ENCODE measurements at places on chromosomes 2 and 18. TPM values are rescaled to one million over a fixed set of nuclear protein-coding genes. Genes with fewer than 3 reads are reported as not detected.
A peak's percentile ranks its signal among the peaks of the same experiment; 100 is the strongest.

- no peak for DNase-seq
These were observed 3.9 kb upstream of the CCDC85A start for GRCh38 chr2:56179931-56180330.

The UPP2 gene
- total RNA-seq, result 0.24 TPM

GRCh38 chr18:25061395-25061794, 290.6 kb downstream of the ZNF521 start:
- no peak for DNase-seq

GRCh38 chr2:221969087-221969829, 329.5 kb downstream of the PAX3 start:
- DNase-seq, result peak; percentile 56

DNA sequence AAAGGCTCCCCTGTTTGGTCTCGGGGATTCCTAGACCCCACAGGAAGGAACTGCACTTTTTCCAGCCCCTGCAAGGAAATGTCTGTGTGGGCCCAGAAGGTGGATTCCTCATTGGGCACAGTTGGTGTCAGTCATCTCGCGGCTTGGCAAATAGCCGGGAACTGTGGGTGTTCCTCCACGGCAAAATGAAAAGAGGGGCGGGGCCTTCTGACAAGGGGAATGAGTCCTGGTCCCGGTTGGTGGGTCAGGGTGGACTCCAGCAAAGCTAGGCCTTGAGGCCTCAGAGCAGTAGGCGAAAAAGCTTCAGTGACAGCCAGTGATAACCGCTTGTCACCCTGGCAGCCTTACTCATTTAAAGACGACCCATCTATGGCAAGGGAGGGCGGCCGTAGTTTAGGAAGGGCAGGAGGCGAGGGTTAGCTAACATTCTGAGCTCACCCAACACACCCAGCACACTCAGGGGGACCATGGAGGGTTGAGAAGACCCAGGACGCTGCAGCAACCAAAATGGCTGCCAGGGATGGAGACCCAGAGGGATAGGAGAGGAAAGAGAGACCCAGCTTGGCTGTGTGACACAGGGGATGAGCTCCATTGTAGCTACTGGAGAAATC, 16.5 kb downstream of the SLC4A3 start:
- DNase-seq, result no peak

DNA sequence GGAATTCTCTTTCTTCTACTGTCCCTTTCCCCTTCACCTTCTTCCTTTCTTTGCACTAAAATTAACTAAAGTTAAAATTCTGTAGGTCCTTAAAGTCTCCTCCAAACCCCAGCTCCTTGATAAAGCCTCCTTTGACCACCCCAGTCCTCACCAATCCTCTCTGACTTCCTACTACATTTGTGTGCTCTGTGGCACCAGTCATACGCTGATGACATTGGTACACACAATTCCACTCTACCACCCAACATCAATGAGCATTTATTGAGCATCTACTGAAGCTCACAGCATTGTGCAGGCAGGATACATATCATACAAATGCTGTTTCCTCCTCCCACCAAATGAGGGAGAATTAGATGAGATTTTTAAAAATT, 4.5 kb upstream of the SP5 start:
- DNase-seq, result no peak

- DNase-seq, result no peak
These were observed 927.0 kb upstream of the CRIM1 start for GRCh38 chr2:35428548-35428947.

GRCh38 chr2:134425724-134426496, 172.0 kb downstream of the MGAT5 start:
- DNase-seq, result no peak

The ZAP70 gene
- total RNA-seq, result 3.4 TPM

DNA sequence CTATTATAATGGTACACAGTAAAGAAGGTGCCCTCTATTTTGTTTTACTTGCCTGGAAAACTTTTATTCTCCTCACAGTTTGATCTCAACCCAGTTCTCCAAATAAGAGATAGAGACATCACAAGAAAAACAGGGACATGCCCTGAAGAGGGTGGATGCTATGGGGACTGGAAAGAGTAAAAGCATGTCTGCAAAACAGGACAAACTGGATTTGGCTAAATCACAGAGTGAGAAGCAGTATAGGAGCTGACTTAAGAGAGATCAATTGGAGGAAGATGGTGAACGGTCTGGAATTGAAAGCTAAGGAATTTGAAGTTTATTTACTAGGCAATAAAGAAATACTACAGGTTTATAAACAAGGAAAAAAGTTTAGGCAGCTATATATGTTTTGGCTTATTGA, 33.0 kb downstream of the SP140L start:
- no peak for DNase-seq

GRCh38 chr2:231611273-231612108, 18.8 kb downstream of the TEX44 start:
- peak; percentile 43 for DNase-seq

The G6PC2 gene
- total RNA-seq, result 0.24 TPM

The CHRNG gene
- total RNA-seq, result not detected

- peak; percentile 85 for DNase-seq
These were observed 62.9 kb upstream of the SERPINE2 start for GRCh38 chr2:224101820-224102630.

DNA sequence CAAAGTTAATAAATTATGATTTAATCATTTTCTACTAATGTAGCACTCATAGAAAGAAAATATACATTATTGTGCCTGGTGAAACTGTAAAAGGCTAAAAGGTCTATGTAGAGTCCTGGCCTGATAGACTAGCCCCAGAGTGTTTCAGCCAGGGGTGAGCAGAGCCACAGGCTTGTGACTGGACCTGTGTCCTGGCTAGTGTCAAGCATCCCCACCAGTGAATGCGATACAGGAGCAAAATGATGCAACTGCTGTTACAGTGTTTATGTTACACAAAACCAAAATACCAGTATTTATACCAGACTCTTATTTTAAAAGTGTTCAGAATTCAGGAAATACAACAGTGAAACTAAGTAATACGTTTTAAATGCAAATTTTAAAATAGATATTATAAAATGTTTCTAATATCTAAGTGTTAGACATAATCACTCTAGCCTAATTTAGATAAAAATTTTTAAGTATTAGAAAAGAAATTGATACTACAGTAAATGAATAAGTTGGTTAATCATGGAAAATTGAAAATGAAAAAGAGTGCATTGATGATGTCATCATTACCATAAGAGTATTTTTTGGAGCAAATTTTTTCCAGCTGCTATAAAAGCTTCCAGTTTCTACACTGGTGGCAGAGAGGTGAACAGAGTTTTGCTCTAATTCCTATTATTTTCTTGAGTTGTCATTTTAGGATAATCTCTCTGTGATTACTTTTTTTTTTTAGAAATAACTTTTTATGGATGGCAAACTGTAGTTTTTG, 6.2 kb upstream of the TSPYL6 start:
- DNase-seq, result no peak

The ATOH8 gene
- 14.2 TPM for total RNA-seq

- no peak for DNase-seq
These were observed 998 bp upstream of the SLC66A3 start for GRCh38 chr2:11154016-11154922.

The CYRIA gene
- 7.2 TPM for total RNA-seq

The FN1 gene
- 3,252 TPM for total RNA-seq
